NCI-H187 (cell line): ENCODE measurements at places on chromosomes 13 and 19.

DNA sequence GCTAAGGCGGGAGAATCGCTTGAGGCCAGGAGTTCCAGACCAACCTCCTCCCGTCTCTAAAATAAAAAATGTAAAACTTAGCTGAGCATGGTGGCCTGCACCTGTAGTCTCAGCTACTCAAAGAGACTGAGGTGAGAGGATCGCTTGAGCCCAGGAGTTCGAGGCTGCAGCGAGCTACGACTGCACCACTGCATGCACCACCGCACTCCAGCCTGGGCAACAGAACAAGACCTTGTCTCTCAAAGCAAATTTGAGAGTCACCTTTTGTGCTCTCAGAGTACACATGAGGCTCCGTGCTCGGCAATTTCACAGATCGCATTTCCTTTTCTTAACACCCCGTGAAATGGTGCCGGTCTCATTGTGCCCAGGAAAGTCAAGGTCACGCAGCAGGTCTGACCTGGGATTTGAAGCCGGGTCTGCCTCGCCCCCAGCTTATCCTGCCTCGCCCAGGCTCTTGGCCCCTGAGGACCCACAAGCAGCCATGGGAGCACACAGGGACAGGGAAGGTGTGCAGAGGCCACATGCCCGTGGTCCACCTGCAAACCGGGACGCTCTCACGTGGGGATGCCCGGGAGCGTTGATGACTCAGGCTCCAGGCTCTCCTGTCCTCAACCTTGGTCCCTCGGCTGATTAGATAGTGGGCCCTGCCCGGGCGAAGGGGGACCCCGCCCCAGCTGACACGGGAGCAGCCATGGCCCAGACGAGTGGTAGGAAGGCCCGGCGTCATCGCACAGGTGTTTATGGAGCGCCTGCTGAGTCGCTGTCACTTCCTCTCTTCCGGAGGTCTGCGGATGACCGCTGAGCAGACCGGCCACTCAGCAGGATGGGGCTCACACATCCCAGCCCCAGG is 1.1 kb upstream of the SMIM24 start:
- DNase-seq, result no peak

DNA sequence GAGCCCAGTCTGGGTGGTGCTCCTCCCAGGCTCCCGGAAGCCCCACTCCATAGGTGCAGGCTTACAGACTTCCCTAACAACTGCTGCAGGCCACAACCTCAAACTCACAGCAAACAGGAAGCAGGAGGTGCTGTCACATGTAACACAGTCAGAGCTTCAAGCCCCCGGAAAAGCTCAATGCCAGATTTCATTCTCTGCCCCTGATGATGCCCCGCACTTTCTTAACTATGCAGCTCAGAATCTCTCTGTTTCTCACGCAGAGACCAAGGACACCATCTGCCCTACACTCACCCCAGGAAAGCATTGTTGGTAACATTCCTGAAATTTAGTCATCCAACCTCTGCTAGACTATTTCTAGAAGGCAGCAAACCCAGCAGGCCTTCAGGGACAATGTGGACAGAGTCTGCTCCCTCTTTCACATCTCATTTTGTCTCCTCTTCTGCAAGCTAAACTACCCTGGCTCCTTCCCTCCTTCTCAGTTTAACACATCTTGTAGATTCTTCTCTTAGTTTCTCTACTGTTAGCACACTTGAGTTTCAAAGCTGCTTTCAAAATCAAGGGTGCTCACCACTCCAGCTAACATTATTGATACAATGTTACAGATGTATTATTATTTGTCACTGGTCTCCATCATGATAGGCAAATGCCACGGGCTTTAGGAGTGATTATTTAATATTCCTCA is 162.5 kb downstream of the KCTD12 start:
- DNase-seq, result no peak

DNA sequence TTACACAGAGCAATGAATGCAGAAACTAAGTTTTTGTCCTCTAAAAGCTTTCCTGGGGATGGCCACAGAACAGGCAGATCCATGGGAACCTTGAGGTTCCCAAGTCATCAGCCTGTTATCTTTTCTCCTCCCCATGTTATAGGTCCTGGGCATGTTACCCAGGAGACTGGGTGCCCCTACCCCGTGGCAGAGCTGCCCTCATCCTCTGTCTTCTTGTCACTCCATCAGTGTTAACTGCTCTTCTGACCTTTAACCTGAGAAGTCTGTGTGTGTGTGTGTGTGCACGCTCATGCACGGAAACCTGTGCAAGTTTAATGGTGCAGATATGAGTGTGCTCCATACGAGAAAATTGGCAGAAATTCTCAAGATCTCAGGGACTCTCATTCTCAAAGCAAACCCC is 43.9 kb upstream of the ZNF724 start:
- DNase-seq, result no peak

DNA sequence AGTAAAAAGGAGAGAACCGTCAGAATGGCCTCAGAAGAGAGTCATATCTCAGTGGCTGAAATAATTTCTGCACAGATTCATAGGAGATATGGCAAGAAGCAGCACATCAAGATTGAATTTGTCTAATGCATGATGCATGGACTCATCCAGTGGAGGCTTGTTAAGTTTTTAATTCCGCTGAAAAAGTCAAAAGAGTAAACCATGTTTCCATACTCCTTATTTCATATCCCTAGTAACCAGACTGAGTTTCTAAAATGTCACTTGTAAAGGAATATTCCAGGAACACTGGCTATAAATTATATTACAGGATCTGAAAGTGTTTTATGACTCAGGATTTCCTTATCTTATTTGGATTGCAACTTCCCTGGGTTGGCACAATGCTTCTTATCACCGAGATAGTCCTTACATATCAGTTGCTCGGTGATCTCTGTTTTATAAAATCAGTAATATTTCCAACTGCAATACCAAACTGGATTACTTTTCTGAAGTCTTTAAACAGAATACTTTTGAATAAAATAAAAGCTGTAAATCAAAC is 180.2 kb upstream of the TSC22D1 start:
- no peak for DNase-seq

DNA sequence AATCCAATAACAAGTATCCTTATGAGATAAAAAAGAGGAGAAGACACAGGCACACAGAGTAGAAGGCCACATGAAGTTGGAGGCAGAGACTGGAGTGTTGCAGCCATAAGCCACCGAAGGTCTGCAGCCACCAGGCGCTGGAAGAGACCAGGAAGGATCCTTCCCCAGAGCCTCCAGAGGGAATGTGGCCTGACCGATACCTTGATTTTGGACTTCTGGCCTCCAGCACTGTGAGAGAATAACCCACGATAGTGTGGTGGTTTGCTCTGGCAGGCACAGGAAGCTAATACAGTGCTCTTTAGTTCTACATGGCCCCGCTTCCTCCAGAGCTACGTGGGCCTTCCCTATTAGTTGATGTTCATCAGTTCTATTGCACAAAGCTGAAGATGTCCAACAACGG is 15.3 kb upstream of the SULT2A1 start:
- DNase-seq, result no peak

- DNase-seq, result no peak
Observed at GRCh38 chr13:44052780-44053184, 173.1 kb downstream of the LACC1 start.

DNA sequence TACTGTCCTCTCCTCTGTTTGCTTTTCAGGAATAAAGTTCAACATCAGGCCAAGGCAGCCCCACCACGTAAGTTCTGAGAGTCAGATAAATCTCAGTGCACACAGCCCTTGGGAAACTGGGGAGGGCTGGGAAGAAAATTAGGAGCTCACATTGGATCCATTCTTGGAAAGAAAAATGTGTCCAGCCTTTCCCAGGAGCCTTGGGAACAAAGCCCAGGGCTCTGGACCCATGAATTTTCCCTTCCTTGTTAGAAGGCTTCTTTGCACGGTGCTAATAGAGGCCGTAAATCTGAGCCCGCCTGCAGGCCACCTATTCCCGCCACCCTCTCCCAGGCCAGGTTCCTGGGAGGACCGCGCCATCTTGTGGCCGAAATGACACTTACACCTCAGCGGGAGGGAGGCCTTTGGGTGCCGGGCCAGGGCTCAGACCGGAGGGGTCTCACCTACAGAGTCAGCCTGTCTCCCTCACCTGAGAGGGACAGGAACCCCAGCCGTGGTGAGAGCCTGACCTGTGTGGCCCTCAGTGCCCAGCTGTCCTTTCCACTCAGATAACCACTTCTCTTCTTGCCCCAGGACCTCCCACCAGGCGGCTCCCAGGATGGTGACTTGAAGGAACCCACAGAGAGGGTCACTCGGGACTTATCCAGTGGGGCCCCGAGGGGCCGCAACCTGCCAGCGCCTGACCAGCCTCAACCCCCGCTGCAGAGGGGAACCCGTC is 25.1 kb upstream of the KCTD15 start:
- DNase-seq, result peak; percentile 46

- peak; percentile 22 for DNase-seq
Observed at GRCh38 chr13:24668955-24669582, 11.1 kb upstream of the ATP12A start.

- no peak for DNase-seq
Observed at GRCh38 chr19:49738268-49738667, 24.8 kb downstream of the TSKS start.

DNA sequence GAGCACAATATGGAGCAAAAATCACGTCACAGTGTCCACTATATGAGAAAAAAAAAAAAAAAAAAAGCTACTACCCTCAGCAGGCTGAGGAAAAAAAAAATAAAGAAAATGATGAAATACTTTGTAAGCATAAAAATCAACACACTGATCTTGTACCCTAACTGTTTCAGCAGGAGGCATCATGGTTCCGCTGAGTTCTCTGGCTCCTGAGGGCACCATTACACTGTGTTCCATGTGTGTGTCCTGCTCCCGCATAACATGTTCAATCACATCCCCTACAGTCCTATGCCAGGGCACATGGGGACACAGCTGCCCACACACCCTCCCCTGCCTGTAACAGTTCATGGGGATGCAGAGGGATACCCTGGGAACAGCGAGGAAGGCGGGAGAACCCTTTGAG is 33.5 kb downstream of the DOCK9 start:
- DNase-seq, result no peak

DNA sequence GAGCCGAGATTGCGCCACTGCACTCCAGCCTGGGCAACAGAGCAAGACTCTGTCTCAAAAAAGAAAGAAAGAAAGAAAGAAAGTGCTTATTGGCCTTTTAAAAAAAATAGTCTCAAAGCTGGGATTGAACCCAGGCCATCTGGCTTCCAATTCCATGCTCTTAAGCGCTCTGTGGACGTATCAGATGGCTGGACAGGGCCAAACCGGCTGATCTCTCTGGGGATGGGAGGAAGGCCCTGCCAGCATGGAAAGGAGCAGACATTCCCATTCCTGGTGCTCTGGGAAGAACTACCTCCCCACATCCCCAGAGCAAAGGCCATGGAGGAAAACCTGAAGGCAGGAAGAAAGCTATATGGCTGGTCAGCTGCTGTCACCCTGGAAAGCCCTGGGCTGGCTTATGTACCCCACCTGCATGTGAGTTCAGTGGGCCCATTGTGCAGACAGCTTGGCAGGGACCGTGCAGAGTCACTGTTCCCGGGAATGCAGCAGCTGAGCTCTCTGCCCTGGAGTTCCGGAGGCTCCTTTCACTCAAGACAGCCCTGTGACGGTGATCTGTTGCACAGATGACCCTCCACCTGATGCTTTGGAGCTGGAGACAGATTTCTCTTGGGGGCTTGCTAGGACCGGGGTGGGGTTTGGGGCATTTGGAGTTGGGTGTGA is 84.3 kb downstream of the SIPA1L3 start:
- DNase-seq, result no peak

GRCh38 chr19:14496834-14497227 is 904 bp upstream of the GIPC1 start:
- DNase-seq, result no peak

GRCh38 chr19:48370955-48371354 is 6.8 kb downstream of the SYNGR4 start:
- no peak for DNase-seq

- DNase-seq, result no peak
Observed at GRCh38 chr13:26558074-26558805, 757 bp downstream of the WASF3 start.

GRCh38 chr19:16860118-16860517 is 28.7 kb upstream of the F2RL3 start:
- no peak for DNase-seq

- DNase-seq, result no peak
Observed at GRCh38 chr19:46896076-46896794, 35.4 kb downstream of the ARHGAP35 start.

DNA sequence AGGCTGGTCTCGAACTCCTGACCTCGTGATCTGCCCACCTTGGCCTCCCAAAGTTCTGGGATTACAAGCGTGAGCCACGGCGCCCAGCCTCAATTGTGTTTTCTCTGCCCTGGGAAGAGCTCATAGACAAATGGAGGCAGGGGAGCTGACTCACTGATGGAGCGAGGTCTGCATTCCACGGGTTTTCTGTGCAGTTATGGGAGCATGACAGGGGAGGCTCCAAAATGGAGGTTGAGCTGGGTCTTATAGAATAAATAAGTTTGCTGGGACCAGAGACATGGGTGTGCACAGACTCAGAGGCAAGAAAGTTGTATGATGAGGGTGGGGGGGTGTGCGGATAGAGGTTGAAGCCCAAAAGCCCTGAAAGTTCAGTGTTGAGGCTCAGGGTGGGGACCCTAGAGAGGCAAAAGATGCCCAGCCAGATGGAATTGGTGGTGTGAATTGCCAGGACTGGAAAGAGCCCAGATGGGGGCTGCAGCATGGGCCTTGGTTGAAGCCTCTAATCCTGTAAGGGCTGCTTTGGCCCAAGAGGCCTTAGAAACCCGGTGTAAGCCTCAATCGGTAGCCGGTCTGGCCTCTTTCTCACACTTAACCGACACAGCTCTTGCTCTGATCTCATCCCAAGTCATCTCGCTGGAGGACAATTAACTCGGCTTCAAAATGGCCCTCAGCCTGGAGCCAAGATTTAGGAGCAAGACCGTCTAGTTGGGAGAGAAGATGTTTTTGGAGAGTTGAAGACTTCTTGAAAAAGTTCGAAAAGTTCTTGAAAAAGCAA is 1.9 kb downstream of the TPM4 start:
- DNase-seq, result no peak

- DNase-seq, result no peak
Observed at GRCh38 chr13:49353908-49354307, 90.0 kb downstream of the CAB39L start.

DNA sequence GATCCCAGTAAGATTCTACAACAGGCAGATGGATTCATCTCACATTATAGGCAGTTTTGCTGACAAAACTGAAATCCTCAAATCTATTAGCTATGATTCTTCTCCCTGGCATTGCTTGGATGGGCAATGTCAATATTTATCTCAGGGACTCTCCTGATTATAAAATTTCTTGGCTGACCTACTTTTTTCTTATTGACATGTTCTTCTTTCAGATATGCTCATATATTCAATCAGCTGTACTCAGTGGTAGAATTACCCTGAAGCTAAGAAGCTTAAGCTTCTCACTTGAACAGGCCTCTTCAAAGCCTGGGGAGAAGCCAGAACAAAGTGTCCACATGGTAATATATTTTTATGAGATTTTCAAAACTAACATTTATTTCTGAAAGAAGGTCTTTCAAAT is 513.6 kb downstream of the PCDH9 start:
- DNase-seq, result no peak

DNA sequence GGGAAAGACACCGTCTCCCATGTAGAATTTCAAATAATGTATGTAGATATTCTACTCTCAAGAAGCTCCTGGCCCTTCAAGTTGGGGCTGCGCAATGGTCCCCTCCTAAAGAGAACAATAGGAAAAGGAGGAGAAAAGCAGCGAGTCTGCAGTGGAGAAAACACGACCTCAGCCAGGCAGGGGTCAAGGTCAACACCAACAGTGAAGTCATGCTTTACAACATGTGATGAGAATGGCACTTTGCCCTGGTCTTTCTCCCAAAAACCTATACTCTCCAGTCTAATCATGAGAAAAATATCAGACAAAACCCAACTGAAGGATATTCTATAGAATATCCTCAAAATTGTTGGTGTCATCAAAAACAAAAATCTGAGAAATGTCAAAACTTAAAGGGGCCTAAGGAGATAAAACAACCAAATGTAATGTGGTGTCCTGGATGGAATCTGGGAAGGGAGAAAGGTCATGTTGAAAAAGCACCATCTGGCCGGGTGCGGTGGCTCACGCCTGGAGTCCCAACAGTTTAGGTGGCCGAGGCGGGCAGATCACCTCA is 101.0 kb downstream of the SPACA7 start:
- no peak for DNase-seq
